ENCODE measurements at places on chromosomes 6 and 20.

GRCh38 chr6:13397359-13398068, 69.2 kb upstream of the TBC1D7 start:
- DNase-seq: no peak

DNA sequence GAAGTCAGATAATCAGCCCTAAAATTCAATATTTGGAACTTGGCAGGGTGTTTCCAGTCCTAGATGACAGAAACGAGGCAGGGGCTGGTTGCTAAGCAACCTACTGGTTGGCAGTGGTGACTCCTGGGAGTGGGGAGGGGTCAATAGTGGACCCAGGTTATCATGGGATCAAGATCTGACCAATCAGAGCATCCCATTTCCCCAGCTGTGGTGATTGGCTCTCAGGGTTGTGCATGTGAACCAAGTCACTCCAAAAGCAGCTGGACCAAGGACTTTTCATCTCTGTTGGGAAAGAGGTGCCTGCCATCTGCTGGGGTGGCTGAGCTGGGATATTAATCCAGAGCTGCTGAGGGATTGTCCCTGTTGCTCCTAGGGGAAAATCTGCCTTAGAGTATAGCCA, 253.4 kb downstream of the PREX1 start:
- no peak for DNase-seq

- no peak for DNase-seq
These were observed 11.5 kb downstream of the IP6K3 start for GRCh38 chr6:33735216-33735615.

- no peak for DNase-seq
These were observed 17.8 kb downstream of the TOMM34 start for GRCh38 chr20:44942264-44942973.

- DNase-seq: peak; percentile 82
These were observed at the start of gene ZNF512B for GRCh38 chr20:63969838-63970713. Gene ZNF512B, minus strand, starts transcription at chr20:63969930. Its CDS starts 1,980 bp downstream, at chr20:63967950.

Measured in kidney (tissue), 22 donors.